ENCODE measurements at places on chromosomes 6 and 20.

DNA sequence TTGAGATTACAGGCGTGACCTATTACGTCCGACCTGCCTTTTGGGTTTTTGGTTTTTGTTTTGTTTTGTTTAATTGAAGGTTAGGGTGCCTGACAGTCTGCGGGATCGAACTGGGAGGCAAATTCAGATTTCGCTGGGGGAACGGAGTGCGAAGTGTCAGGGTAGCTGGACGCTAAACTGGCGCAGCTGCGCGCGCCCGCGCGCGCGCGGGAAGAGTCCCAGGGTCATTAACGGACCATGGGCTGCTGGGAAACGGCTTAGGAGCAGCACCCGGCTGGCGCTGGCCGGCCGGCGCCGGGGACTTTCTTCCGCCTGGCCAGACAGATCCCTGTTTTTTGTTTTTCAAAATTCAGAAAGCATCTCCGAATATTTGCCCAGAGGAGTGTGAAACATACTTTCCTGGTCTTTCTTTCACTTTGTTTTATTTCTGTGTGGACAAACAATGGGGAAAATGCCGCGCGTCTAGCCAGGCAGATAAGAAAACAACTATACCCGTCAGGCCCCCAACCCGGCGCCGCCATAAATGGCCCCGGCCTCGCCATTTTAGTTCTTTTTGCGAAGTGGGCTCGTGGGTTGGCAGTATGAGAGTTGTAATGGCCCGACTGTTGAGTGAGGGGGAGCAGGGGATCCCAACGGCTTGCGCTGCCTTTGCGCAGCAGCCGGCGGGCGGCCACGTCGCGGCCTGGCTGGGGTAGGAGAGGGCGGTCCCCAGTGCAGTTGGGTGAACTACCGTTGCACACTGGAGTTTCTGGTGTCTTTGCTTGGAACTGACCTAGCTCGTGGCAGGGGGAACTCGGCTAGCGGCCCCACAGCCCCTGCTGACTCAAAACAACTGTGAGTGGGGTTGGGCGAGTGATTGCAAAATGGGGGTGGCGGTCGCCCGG, 7.1 kb downstream of the HSPA1B start:
- peak; percentile 80 for DNase-seq

DNA sequence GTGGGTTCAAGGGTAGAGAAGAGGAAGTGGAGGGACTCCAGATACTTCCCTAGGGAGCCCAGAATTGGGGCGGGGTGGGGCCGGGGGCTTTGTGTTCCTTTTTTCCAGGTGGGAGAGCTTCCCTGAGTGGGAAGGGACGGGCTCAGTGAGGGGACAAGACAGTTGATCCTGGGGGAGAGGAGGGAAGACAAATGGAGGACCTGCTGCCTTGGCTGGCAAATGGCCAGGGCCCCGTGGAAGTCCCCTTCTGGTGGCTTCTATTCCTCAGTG, 2.6 kb downstream of the CTSZ start:
- no peak for DNase-seq

GRCh38 chr6:131862476-131862875, 54.7 kb downstream of the ENPP1 start:
- no peak for DNase-seq

DNA sequence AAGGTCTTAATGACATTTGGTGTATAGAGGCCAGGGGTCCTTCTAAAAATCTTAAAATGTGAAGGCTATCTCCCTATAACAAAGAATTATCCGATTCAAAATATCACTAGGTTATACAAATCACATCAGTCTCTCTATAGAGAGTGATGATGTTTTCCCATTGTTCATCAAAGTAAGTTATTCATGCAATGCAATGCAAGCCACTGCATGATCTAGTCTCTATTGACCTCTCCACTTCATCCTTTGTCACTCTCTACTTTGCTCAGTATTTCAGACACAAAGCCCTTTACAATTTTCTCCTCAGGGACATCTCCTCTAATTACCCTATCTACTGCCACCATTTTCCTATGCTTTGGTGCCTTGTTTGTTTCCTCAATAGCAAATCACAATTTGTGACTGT, 628.0 kb downstream of the HTR1B start:
- DNase-seq = no peak

GRCh38 chr20:54377992-54378773, 97.2 kb upstream of the DOK5 start:
- DNase-seq = no peak

DNA sequence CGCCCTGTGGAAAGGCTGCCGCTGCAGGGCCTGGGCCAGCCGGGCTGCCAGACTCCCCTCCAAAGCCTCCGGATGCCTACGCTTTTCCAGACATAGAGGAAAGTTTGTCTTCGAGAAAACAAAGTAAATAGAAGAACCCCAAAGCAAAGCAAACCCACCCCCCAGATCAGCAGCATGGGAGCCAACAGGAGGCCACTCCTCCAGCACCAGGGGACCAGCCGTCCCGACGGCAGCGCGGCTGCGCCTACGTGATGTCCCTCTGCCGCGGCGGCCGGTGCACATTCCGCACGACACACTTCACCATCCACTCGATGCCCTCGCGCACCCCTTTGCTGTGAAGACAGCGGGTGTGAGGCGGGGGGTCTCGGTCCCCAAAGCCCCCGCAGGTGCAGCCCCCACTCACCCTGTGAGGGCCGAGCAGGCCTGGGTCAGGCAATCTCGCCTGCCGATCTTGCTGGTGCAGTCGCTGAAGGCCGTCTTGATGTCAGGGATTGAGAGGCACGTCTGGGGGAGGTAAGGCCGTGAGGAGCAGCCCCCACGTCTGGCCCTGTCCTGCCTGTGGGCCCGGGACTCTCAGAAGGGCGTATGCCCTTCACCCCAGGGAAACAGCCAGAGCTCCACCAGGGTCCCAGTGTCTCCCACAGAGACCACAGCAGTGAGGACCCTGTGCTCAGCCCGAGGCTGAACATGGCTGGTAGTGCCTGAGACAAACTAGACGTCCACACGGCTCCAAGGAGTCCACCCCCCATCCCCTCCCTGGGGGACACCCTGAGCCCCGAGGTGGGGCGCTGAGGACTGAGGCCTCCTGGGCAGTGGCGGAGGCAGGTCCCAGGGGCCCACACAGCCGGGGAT, 4.0 kb downstream of the TNFRSF6B start:
- DNase-seq = no peak

DNA sequence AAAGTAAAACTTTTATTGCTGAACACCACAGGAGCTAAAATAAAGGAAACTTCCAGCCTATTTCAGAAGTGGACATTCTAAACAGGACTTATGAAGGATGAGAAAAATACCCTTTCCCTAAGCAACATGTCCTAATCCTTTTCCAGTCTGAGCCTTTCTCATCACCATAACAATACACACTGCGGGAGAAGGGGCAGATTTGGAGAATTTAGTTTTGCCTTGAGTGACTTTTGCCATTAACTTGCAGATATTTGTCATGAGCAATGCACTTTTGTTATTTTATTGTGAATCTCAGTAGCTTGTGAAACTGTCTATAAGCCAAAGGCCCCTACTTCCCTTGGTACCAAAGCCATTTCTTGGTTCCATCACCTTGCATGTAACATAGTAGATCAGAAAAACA, 53.0 kb upstream of the OLIG3 start:
- DNase-seq = no peak

DNA sequence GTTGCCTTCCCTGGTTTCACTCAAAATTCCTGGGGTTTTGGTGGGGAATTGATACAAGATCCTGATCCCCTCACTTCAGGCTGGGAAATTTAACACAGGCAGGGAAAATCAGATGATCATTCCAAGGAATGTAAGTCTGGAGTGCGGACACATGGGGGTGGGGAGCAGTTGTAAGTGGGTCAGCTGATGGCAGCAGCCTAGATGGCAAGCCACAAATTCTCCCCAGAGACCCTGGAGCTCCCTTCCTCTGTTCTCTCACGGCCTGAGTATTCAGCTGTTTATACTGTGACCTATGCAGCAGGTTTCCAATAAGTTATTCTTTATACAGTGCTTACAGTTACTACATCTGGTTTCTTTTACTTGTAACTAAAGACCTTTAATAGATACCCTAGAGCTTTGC, 144.9 kb downstream of the SH3BGRL2 start:
- no peak for DNase-seq

GRCh38 chr6:8100159-8100854, 2.0 kb downstream of the EEF1E1 start:
- no peak for DNase-seq

DNA sequence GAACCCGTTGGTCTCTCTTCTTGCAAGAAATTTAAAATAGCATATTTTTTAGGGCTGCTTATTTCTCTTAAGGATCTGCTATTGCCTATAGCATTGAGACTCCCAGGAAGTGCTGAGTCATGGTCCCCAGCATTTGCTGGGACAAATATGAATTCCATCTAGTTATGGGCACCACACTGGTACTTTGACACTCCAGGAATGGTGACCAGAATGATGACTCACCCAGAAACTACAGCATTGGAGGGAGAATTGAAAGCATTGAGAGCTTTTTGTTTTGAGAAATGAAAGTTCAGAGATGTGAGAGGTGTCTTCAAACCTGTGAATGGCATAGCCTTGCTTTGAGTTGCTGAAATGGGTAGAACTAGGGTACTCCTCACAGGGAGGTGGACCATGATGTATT, 699.7 kb downstream of the DHX35 start:
- no peak for DNase-seq

DNA sequence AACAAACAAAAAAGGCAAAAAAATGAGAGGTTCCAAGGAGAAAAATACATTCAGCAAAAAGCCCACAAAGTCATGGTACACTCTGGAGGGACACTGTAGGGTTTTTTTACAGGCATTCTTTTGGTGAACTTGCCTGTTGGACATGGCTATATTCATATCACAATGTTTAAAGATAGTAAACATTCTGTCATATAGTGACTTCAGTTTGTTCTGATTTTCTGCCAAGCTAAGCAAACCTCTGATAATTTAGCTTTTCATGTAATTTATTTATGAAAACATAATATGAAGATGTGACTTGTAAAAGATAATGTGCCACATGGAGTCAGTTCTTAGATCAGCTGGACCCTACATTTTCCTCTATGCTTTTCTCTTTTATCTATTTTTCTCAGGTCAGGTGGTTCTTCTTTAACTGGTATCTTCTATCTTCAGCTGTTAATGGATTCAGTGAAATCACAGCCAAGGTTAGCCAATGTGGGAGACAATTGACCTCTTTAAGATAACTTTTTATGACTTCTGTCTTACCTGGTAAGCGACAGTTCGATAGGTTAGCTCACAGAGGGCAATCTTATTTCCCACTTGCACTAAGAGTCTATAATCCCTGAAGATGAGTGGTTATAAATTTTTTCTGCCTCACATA, 87.9 kb downstream of the ADGRB3 start:
- DNase-seq = no peak

DNA sequence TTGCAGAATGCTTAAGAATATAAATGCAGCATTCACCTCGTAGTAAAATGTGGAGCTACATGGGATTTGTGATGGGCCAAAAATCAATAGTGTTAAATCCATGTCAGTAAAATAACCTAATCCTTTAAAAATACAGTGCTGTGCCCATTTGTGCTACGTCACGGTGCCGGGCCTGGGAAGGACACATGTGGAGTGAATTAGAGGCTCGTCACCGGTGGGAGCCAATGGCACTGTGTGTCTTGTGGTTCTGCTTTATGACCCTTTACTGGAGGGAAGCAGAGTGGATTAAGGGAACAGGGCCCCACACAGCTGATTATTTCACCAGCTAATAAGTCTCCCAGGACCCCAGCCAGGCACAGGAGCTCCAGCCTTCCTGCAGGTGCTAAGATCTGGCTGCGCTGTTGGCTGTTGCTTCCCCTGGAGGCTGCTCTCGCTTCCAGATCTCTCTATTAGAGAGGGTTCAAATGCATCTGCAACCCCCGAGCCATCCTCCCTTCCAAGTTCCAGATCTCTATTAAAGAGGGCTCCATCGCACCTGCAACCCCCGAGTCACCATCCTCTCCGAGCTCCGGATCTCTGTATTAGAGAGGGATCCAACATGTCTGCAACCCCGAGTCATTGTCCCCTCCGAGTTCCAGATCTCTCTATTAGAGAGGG, 405.8 kb downstream of the CDH4 start:
- no peak for DNase-seq

DNA sequence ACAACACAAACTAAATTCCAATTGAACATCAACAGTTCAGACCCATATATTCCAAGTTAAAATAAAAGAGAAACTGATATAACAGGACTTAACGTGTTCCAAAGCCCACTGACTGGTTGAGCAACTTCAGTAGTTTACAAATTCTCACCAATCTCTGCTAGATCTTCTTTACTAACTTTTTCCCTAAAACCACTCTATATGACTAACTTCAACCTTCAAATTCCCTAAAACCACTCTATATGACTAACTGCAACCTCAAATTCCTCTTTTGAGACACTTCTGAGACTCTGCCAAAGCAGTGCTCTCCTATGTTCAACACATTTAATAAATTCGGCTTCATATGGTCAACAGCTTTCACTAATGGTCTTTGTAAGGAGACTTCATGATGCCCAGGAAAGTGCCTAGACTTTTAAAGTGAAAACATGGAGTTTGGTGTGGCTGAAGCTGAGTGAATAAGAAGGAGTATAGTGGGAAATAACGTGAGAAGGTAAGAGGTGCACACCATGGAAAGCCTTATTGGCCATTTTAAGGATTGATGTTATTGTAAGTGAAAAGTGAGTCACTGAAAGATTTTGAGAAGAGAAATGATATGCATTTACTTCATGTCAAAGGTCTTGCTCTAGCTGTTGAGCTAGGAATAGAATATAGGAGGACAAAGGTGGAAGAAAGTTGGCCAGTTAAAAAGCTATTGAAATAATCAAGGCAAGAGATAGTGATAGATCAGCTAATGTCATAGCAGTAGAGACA, 134.0 kb upstream of the HCRTR2 start:
- no peak for DNase-seq

GRCh38 chr20:1870792-1871550, 24.2 kb upstream of the SIRPA start:
- no peak for DNase-seq

Measured in NCI-H446 treated with DMSO at 0.1 percent for 48 hours (cell line).